ENCODE measurements at places on chromosomes 4 and X. TPM values are rescaled to one million over a fixed set of nuclear protein-coding genes. Genes with fewer than 3 reads are reported as not detected.
A peak's percentile ranks its signal among the peaks of the same experiment; 100 is the strongest.

ZDHHC15 gene
- 0.88 TPM for total RNA-seq

RRAGB gene
- total RNA-seq: 17.1 TPM

GAB1 gene
- 6.2 TPM for total RNA-seq

CPZ gene
- 4.0 TPM for total RNA-seq

CPE gene
- under 0.01 TPM for total RNA-seq

NR3C2 gene
- total RNA-seq: not detected

TLR10 gene
- not detected for total RNA-seq

DNA sequence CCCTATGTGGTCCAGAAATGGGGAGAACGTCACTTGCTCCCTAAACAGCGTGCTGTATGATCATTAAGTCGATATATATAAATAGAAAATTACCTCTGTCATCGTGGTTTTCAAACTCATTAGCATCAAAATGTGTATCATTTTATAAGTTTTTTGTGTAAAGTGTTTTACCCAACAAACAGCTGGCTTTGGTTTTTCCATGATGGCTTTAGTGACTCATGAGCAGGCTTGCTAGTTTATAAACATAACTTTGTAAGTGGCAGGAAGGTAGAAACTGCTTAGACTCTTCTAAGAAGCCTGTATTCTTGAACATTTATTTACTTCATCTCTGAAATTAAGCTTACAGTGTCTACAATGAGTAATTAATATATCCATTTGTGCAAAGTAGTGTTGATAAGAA is 108.4 kb upstream of the DIPK2B start:
- peak; percentile 14 for DNase-seq

GRCh38 chr4:123236606-123237005 is 160.0 kb upstream of the SPRY1 start:
- DNase-seq: no peak

DNA sequence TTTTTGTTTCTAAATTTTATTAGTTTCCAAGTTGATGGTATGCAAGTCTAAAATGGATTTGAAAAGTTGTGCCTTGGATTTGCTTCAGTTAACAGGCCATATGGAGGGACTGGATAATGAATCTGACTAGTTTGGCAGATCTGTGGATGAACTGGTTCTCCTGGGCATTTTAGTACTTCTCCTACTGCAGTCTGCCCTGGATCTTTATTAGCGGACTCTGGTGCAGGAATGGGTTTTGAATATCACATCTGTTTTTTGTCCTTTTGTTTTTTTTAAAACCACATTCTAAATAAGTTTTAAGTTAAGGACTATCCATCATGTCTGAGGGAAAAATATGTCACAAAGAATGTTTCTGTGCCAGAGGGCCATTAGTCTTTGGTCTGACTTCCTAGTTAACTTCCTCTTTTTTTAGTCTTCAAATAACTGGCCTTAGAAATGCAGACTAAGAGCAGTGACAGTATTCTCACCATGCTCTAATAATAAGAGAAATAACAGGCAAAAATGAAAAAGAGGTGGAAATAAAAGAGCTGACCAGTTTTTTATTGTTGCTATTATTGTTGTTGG is 13.9 kb upstream of the DCK start:
- DNase-seq: no peak

GRCh38 chrX:53813670-53814440 is 127.3 kb upstream of the HUWE1 start:
- peak; percentile 84 for DNase-seq

- peak; percentile 7 for DNase-seq
Measured at GRCh38 chrX:24870143-24870542, 145.6 kb downstream of the ARX start.

DNA sequence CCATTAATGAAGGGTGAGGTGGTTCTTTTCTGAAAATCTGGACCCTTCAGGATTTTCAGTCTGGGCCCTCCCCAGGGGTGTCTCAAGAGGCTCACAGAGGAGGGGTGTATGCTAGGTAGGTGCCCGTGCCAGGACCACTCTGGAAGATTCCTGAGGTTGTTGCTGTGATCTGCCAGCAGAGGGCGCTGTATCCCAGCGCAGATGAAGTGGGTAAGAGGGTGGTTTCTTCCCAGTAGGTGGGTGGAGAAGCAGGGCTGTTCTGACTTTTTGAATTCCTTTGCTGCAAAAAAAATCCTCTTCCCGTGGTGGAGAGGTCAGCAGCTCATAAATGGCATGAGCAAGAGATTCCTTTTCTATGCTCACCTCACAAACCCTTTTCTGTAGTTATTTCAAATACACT is 51.1 kb downstream of the SCML1 start:
- peak; percentile 13 for DNase-seq

DNA sequence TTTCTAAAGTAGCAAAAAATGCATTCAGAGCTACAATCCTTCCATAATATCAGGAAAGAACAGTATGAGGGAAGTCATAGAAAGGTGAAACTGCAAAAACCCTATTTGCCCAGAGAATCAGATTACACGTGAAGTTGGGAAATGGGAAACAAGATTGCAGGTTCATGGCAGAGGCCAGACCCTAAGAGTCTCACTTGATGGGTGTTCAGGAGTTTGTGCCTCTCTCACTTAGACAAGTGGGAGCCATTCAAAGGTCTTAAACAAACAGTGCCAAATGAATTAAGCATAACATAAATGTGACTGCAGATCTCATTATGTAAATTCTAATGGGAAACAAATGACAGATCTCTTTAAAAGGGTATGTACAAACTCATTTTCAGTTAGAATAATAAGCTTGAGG is 91.6 kb downstream of the ARAP2 start:
- no peak for DNase-seq

GRCh38 chr4:80393246-80393969 is 57.9 kb downstream of the CFAP299 start:
- DNase-seq: peak; percentile 29

GRCh38 chr4:122827879-122828601 is 1.4 kb downstream of the FGF2 start:
- peak; percentile 42 for DNase-seq

- DNase-seq: no peak
Measured at GRCh38 chrX:117860517-117860916, 256.1 kb downstream of the KLHL13 start.

- DNase-seq: no peak
Measured at GRCh38 chr4:109027016-109027500, 264.2 kb upstream of the ETNPPL start.

DNA sequence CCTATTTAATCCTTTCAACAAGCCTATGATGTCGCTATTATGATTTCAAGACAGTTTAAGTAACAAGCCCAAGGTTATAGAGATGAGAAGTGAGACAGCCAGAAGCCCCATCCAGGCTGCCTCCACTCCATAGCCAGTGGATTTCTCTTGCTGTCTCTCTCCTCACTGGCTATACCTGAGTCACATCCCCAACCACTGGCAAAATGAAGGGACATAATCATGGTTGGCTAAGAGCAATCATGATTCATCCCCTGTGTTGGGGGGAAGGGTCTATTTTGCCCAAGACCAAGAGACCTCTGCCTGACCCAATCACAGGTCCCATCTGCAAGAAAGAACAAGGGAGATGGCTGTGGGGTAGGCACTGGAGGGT is 334.9 kb upstream of the GATB start:
- peak; percentile 22 for DNase-seq

DNA sequence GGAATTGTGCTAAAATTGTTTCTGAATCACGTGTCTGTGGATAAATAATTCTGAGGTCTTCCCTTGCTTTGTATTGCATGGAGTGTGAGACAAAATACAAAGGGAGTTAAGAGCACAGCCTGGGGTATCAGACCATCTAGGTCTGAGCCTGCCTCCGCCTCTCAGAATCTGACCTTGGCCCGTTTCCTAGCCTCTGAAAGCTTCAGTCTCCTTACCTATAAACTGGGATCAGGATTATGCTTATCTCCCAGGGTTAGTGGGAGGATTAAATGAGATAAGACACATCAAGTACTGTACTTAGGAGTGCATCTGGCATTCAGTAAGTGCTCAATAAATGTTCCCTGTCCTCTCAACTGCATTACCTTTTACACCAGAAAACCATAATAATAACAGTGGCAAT is 140.6 kb upstream of the TENM3 start:
- DNase-seq: no peak

DNA sequence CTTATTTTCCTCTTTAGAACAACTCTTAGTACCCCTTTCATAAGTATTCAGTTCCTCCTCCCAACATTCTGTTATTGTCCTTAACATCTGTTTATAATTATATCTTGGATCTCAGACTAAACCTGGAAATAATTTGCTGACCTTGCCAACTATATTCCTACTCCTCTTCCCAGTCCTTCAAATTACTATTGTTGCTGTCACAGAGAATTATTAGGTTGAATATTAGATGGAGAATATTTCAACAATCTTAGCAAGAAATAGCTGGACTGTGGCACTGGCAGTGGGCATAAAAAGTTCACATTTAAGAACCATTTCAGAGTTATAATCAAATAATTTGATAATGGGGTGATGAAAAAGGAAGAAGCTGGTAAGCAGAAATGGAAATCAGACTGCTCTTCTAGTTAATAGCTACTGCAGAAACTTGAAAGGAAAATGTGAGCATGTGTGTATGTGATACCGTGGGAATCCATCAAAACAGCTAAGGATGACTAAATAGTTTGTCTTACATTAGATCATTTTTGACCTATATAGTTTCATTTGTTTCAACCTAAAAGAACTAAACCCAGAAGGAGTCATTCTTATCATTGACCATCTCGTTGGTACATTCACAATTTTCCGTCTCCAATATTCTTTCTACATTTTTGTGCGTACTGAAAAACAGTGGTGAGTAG is 43.3 kb upstream of the PRDM8 start:
- peak; percentile 40 for DNase-seq

- no peak for DNase-seq
Measured at GRCh38 chr4:39285111-39285795, 80.9 kb downstream of the RFC1 start.

- DNase-seq: peak; percentile 25
Measured at GRCh38 chr4:123350191-123350544, 46.4 kb upstream of the SPRY1 start.

- DNase-seq: no peak
Measured at GRCh38 chr4:185127021-185127925, 15.8 kb upstream of the SLC25A4 start.

- peak; percentile 79 for DNase-seq
Measured at GRCh38 chr4:8547108-8547911, 32.9 kb upstream of the GPR78 start.

GRCh38 chr4:10458177-10458576 is 951 bp upstream of the ZNF518B start:
- no peak for DNase-seq

GRCh38 chrX:137896123-137896522 is 330.2 kb downstream of the ZIC3 start:
- DNase-seq: no peak

DNA sequence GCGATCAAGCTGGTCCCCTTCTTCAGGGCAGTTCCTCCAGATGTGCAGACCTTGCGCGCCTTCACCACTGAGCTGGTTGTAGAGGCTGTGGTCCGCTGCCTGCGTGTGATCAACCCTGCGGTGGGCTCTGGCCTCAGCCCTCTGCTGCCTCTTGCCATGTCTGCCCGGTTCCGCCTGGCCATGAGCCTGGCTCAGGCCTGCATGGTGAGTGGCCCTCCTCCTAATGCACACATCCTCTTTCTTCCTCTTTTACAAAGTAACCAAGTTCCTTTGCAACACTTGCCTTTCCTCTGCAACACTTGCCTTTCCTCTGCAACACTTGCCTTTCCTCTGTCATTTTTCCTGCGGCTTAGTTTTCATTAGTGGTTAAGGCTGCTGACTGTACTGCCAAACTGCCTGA is 1.8 kb downstream of the CCDC22 start:
- DNase-seq: no peak

GRCh38 chr4:97239667-97239997 is 903.6 kb downstream of the STPG2 start:
- no peak for DNase-seq

GRCh38 chr4:81470456-81471297 is 1.0 kb downstream of the RASGEF1B start:
- no peak for DNase-seq

DNA sequence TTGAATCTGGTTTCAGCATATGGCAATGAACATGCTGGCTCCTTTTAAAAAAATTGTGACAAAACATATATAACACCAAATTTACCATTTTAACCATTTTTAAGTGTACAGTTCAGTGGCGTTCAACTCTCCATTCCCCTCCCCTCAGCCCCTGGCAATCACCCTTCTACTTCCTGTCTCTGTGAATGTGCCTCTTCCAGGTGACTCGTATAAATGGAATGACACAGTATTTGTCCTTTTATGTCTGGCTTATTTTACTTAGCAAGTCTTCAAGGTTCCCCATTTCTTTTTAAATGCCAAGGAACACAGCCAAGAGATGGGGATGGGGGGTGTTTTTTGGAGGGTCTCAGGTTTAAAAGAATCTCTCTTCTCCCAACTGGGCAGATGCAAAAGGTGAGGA is 35.4 kb upstream of the BCLAF3 start:
- DNase-seq: peak; percentile 50

All from RPMI7951 (cell line).